ENCODE measurements at places on chromosomes 4 and X.

GRCh38 chr4:74097631-74098426, 1.2 kb downstream of the CXCL2 start:
- no peak for DNase-seq

- no peak for DNase-seq
Measured at GRCh38 chr4:161883157-161883556, 280.6 kb downstream of the FSTL5 start.

GRCh38 chr4:96173756-96174155, 333.9 kb downstream of the PDHA2 start:
- no peak for DNase-seq

DNA sequence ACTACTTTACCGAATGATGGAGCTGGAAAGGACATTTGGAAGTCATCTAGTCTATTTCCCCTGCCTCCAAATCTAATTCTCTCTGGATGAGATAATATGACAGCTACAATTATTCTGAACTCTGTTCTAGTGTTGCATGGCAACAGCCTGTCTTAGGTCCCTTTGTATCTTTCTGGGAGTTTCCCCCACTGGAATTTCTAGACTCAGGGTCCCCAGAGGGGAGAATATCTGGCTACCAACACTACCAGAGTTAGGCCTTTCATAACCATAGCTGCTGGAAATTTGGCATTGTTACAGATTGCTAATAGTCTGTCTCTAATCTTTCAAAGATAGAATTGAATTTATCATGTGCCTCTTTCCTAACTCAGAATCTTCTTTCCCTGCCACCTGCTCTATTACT, 4.5 kb downstream of the MSN start:
- DNase-seq: no peak

GRCh38 chr4:172998527-172999469, 169.8 kb upstream of the GALNT7 start:
- DNase-seq: no peak

- no peak for DNase-seq
Measured at GRCh38 chr4:113398441-113399143, 349.1 kb downstream of the ANK2 start.

GRCh38 chrX:145405012-145405411, 157.7 kb downstream of the SPANXN1 start:
- DNase-seq: no peak

GRCh38 chrX:66030505-66031317, 9.2 kb downstream of the VSIG4 start:
- DNase-seq: no peak

GRCh38 chr4:79233820-79234219, 92.0 kb downstream of the NAA11 start:
- no peak for DNase-seq

GRCh38 chrX:107506596-107507031, 57.2 kb downstream of the FRMPD3 start:
- no peak for DNase-seq

DNA sequence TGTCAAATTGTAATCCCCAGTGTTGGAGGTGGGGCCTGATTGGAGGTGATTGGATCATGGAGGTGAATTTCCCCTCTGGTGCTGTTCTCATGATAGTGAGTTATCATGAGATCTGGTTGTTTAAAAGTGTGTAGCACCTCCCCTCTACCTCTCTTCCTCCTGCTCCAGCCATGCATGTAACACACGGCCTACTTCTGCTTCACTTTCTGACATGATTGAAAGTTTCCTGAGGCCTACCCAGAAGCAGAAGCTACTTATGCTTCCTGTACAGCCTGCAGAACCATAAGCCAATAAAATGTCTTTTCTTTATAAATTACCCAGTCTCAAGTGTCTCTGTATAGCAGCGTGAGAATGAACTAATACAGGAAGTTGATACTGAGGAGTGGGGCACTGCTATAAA, 61.7 kb upstream of the DDX60 start:
- DNase-seq: no peak

DNA sequence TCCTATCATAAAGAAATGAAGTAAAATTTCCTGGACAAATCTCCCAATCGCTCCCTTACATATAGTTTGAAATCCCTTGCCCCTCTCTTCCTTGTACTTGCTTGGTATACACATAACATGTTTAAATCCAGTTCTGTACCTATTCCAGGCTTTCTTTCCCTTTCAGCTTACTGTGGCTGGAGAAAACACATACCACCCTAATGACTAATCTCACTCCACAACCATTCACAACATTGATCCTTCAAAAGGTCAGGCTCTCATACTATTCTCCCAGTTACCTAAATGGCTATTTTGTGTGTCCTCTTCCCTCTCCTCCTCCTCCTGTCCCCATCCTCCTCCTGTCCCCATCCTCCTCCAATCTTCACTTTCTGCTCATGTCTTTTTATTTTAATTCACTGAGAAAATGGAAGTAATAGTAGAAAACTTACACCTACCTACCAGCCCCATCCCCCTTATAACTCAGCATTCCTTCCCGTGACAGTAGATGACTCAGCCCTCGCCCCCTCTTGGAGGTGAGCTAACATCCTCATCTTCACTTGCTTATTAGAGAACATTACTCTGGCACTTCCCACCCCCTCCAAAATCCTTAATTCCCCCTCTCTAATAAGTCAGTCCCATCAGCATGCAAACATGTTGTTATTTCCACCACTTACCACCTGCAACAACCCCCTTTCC, 77.5 kb downstream of the IL15 start:
- no peak for DNase-seq

GRCh38 chr4:177177541-177178081, 132.1 kb upstream of the NEIL3 start:
- DNase-seq: no peak

DNA sequence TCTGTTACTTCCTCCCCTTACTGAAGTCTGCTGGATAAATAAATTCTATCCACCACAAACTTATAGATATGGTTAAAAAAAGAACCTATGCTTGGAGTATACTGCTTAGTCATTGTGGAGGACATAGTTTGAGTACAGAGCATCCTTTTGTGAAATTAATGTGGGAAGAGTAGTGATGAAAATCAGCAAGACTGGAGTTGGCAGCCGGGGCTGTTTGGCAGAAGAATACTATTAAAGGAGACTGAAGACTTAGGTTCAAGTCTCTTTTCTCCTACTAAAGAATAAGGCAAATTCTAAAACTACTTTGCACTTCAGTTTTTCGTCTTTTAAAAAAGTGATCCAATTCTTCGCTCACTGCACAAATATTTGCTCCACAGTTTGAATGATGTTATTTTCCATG, 326.6 kb upstream of the ATOH1 start:
- no peak for DNase-seq

DNA sequence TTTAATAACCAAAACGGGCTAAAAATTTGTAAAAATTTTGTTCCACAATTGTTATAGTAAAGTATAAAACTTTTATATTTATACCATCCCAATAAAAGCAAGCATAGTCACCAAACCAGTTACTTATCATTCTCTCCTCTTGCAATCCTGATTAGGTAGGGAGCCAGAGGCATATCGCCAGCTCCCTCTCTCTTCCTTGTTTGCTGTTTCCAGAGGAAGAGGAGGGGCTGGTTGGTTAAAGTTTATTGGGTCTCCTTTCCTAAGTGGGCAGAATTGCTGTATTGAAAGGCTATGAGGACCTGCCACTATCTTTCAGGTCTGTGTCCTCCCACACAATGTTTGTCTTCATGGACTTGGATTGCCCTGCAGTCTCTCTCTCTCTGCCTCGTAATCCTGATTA, 29.6 kb upstream of the BBS12 start:
- no peak for DNase-seq

GRCh38 chrX:63128509-63128908, 222.6 kb downstream of the SPIN4 start:
- no peak for DNase-seq

DNA sequence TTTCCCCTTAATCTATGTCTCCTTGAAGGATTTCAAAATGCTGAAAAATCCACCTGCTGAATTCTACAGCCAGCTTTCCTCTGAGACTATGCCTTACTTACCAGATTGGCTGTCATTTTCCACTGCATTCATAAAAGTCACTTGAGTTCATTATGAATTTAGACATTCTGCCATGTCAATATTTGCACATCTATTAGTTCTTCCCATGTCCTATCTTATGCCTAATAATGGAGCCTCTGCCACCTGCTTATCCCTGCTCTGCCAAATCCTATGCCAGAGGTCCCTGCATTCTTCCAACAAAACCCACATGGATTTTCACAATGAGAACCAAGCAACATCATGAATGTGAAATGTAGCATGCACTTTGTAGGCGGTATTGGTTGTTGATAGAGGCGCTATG, 42.6 kb downstream of the GASK1B start:
- DNase-seq: no peak

DNA sequence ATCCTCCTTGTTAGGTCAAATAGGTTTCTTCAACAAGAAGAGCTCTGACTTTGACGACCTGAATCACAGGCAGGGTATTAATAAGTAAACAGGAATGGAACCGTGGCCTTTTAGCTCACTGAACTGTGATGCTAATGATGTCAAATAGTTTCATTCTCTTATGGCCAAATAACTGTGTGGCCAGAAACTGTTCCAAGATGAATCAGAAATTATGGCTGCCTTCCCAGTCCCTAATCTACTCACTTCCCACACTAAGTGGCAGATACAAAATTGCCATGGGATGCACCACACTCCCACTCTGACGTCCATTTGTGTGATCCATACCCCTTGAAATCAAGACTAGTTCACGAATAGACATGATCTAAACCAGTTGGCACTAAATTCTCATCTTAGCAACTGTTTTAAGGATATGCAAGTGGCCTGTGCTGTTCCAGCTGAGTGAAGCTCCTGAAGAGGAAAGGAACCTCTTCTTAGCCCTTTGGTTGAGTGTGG, 455.4 kb downstream of the IL15 start:
- no peak for DNase-seq

DNA sequence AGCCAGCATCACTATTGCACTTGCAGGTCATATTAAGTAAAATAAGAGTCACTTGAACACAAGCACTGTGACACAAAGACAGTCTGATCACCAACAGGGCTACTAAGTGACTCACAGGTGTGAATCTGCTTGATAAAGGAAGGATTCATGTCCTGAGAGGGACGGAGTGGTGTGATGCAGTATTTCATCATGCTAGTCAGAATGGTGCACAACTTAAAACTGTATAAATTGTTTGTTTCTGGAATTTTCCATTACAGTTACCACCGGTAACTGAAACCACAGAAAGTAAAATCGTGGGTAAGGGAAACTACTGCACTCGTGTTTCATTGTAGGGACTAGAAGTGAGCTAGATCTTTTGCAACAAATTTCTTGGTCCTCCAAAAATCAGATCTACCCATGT, 109.7 kb downstream of the ELOVL6 start:
- DNase-seq: no peak

GRCh38 chr4:117447925-117448324, 362.5 kb upstream of the TRAM1L1 start:
- no peak for DNase-seq

- DNase-seq: no peak
Measured at GRCh38 chr4:7159923-7160322, 32.4 kb upstream of the SORCS2 start.

- DNase-seq: no peak
Measured at GRCh38 chr4:106194801-106195200, 121.2 kb downstream of the TBCK start.

DNA sequence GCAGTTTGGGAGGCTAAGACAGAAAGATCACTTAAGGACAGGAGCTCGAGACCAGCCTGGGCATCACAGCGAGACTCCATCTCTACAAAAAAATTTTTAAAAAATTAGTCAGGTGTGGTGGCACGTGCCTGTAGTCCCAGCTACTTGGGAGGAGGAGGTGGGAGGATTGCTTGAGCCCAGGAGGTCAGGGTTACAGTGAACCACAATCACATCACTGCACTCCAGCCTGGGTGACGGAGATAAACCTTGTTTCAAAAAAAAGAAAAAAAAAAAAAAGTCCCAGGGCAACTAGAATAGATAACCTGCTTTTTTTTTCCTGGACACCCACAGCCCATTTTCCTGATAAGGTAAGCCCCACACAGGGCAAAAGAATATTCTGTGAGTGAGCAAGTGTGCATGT, 96.3 kb downstream of the C4orf51 start:
- no peak for DNase-seq

Data from CD4-positive, alpha-beta T cell treated with Interleukin-15 for 1 hour (primary cell).